ENCODE measurements at places on chromosomes 5 and 9.

- no peak for DNase-seq
These were observed 85.7 kb upstream of the ARRDC3 start for GRCh38 chr5:91468651-91469422.

- DNase-seq, result no peak
These were observed 56.6 kb downstream of the GNAQ start for GRCh38 chr9:77975036-77975435.

GRCh38 chr9:104278929-104279496, 184.9 kb downstream of the SMC2 start:
- DNase-seq, result no peak

DNA sequence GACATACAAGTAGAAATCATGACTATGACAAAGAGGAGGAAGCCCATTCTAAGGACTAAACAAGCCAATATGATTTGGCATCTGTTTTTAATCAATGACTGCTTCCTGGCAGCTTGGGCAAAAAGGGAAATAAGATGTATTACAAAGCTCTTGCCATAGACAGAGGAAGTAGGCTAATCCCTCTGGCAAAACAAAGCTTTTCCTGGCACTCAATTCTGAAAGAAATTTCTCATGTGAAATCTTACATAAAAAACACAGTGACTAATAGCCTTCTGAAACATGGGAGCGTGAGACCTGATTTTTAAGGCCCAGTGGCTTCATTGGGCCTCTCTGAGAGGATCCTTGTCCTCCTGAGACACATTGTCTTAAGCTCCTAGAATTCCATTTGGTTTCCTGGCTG, 93.6 kb downstream of the COL23A1 start:
- DNase-seq, result no peak

- no peak for DNase-seq
These were observed 110.8 kb downstream of the HMHB1 start for GRCh38 chr5:143922718-143923117.

DNA sequence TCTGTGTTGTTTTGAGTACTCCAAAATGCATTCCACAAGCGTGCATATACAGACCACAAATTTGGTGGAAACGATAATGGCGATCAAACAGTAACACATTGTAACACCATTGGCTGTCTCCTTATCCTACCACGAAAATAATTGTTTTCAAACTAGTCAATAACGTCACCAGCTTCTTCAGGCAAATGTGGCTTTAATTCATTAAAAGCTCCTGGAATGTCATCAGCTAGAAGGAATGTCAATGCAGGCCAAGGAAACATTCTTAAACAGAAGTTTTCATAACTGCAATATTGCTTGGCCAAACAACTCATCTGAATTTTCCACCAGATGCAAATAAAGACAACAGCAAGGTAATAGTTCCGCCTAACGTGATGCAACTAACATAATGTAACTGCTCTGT, 71.6 kb upstream of the XPA start:
- DNase-seq, result no peak

- no peak for DNase-seq
These were observed 1146.3 kb downstream of the MAT2B start for GRCh38 chr5:164651546-164652275.

DNA sequence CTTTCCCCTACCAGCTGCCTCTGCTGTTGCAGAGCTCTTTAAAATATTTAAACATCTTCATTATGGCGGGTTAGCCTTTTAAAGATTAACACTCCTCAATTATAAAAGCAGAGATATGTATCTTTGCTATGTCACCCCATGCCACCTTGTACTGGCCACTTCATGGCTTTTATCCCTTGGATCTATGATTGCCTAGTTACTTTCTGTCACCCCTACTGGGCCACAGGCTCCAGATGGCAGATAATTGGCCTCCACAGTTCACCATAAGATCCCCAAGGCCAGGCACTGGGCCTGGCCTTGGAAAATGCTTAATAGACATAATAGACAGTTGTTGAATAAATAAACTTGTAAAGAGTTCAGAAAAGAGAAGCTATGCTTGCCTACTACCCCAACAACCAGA, 142.0 kb upstream of the SHB start:
- no peak for DNase-seq

- no peak for DNase-seq
These were observed 61.9 kb downstream of the PIK3R1 start for GRCh38 chr5:68277431-68277830.

- DNase-seq, result no peak
These were observed 126.8 kb downstream of the PDE8B start for GRCh38 chr5:77337246-77337645.

DNA sequence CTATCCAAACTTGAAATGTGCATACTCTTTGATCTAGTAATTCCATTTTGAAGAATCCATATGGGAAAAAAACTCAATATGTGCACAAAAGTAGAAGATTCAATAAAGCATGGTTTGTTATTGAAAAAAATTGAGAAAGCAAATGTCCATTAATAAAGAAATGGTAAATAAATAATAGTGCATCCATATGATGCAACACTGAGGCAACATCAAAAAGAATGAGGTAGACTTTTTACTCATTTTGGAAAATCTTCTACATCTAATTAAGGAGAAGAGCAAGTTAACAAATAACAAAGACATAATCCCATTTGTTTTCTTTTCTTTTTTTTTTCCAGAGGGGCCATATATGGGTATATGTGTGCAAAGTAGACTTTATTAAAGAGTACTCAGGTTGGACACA, 52.5 kb upstream of the FST start:
- no peak for DNase-seq

- no peak for DNase-seq
These were observed 170.2 kb upstream of the PAPPA start for GRCh38 chr9:115983366-115983765.

DNA sequence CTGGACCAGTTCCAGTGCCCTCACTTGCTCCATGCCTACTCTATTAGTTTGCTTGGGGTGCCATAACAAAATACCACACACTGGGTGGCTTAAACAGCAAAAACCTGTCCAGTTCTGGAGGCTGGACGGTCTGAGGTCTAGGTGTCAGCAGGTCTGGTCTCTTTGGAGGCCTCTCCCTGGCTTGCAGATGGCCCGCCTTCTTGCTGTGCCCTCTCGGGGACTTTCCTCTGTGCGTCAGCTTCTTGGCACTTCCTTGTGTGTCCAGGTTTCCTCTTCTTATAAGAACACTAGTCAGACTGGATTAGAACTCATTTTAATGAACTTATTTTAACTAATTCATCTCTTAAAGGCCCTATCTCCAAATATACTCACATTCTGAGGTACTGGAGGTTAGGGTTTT, 97.2 kb downstream of the CARTPT start:
- no peak for DNase-seq

DNA sequence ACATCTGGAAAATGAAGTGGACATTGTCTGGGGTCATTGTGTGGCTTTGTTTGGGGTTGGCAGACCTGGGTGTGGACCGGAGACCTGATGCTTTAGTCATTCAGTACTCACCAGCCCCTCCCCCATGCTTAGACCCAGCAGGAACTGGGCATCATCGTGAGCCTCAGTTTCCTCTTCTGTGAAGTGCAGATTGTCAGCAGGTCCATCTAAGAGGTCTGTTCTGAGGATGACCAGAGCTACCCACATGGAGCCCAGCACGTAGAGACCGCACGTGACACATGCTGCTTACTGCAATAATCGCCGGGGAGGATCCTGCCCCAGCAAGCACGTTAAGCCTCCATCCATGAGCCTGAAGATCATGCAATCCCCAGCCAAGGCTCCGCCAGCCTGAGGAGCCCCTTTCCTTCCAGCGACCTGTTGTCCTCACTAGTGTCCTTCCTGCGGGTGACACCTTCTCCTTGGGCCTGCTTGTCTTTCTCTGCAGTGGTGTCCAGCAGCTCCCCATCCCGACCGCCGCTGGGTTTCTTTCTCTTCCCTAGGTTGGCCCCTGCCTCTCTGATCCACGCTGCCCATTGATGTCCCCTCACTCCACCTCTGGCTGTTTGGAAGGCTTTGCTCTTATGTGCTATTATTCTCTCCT, 26.7 kb upstream of the IRX4 start:
- DNase-seq, result no peak

DNA sequence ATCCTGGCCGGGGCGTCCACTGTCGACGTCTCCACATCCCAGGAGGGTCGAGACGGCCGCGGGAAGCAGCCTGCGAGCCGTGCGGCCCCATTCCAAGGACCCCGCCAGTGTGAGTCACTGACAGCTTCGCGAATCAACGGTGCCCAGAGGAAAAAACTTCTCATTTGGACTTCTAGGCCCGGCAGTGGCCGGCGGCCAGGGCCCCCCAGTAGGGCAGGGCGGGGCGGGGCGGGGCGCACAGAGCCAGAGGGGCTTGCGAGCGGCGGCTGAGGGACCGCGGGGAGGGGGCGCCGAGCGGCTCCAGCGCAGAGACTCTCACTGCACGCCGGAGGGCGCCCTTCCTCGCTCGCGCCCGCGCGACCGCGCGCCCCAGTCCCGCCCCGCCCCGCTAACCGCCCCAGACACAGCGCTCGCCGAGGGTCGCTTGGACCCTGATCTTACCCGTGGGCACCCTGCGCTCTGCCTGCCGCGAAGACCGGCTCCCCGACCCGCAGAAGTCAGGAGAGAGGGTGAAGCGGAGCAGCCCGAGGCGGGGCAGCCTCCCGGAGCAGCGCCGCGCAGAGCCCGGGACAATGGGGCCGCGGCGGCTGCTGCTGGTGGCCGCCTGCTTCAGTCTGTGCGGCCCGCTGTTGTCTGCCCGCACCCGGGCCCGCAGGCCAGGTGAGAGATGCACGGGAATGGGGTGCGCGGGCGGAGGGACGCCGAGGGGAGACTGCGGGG, at the start of gene F2R:
F2R (plus strand) TSS at position 391 of the 720 bp plus-strand sequence; CDS start at position 573, 182 bp downstream.
- peak; percentile 17 for DNase-seq

DNA sequence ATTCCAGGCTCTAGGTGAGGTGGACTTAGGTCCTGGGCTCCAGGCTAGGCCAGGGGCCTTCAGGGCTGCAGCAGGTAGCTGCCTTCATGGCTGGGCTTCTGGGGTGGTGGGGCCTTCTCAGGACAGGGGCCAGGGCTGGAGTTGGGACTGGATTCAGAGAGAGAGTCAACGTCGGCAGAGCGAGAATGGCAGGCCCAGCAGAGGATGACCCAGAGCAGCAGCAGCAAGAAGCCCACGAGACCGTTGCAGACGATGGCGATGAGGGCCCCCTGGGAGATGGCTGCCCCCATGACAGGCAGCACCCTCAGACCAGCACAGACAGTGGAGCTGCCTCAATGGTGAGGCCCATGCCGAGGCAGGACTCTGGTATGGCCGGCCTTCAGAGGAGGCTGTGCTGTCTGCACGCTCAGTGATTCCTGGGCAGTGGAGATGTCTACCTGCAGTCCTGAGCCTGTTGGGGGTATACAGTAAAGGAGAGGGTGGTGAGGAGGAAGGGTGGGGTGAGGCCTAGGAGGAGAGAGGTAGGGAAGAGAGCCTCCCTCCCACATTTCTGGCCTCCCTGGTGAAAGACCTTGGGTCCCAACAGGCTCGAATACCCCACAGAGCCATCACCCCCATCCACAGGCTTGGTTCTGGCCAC, 1.3 kb downstream of the ENHO start:
- no peak for DNase-seq

DNA sequence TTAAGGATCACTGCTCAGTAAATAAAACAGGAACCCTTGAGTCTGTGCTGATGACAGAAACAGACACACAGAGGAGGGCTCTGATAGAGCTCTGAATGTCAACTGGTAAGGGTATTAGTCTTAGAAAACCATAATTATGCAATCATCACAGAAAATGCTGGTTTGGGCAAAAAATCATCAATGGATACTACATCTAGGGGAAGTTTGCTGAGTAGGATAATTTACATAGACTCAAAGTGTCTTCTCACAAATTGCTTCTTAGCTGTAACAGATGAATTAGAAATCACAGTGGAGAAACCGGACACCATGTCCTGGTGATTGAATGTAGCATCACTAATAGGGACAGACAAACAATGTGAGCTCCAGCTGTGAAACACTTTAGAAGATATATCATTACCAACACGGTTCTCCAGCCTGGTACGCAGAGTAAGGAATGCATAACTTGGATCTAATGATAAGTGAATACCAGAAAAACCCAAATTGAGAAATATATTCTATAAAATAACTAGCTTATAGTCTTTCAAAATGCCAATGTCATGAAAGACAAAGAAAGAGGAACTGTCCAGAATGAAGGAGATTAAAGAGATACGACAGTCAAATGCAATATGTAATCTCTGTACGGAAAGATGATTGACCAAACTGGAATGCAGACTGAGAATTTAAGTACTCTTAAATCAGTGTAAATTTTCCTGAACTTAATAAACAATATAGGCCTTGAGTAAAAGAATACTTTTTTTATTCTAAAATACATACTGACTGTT, 17.3 kb downstream of the CHD1 start:
- DNase-seq, result no peak

DNA sequence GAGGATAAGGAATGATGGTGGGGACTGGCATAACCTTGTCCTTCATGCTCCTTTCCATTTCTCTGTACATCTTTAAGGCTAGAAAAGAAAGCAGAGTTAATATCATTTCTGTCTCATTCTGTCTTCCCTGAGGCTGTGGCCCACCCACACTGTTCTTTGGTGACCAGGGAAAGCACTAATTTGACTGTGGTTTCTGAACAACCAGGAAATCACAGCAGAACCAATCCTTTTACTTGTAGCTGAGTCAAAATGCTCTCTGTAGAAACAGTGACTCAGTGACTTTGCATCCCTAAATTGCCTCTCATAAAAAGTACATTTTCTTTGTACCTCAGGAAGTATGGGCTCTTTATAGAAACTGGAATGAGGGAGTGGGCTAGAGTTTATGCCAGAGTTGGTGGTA, 28.1 kb downstream of the IL33 start:
- DNase-seq, result peak; percentile 48

GRCh38 chr5:2582106-2582505, 169.4 kb downstream of the IRX2 start:
- no peak for DNase-seq

GRCh38 chr9:14515571-14516198, 177.5 kb downstream of the ZDHHC21 start:
- DNase-seq, result no peak

DNA sequence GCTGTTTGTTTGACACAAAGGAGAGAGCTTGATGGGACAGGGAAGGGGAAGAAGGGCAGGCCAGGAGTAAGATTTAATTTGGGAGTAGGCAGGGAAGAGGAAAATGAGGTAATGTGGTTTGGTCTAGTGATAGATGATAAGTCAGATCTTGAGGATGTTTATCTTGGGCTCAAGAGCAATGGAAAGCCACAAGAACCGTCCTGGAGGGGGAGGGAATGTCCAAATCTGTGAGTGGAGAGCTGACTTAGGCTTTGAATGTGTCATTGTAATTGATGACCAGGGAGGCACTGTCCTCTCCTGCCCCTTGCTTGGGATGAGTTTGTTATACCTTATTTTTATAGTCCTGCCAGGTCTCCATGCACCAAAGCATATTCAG, 37.5 kb downstream of the MAMDC2 start:
- no peak for DNase-seq

- no peak for DNase-seq
These were observed 979 bp downstream of the PCDHGA12 start for GRCh38 chr5:141431286-141431685.

GRCh38 chr5:31753700-31754357, 114.9 kb downstream of the PDZD2 start:
- no peak for DNase-seq

GRCh38 chr5:124645396-124645795, 101.0 kb downstream of the ZNF608 start:
- DNase-seq, result no peak

GRCh38 chr5:446883-447263, 3.9 kb downstream of the EXOC3 start:
- DNase-seq, result peak; percentile 69

- no peak for DNase-seq
These were observed 591.8 kb upstream of the CLINT1 start for GRCh38 chr5:158450751-158451171.

Measured in SW480 (cell line).